ENCODE measurements at places on chromosomes 7 and 10.

GRCh38 chr10:45548068-45548467 lies 124.5 kb downstream of the ZFAND4 start:
- DNase-seq = no peak

GRCh38 chr10:116237260-116237659 lies 35.7 kb downstream of the GFRA1 start:
- DNase-seq = no peak

- no peak for DNase-seq
Observed at GRCh38 chr10:124978376-124978725, 36.4 kb downstream of the ZRANB1 start.

- DNase-seq = no peak
Observed at GRCh38 chr10:57818522-57818921, 449.2 kb downstream of the IPMK start.

DNA sequence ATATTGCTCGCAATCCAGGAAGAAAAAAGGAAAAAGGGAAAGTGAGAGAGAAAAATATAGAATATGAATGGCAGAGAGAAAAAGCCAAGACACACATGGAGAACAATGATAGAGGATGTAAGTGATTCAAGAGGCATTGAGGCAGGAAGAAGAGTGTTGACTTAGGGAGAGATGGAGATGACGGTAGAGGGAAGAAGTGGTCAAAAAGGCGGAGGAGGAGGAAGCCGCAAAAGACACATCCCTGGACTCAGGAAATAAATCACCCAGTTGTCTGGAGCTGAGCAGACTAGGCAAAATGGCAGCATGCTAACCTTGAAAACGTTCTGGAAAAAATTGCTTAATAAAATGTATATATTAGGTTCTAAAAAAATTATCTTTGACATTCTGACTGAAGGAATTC lies 17.7 kb upstream of the GPR37 start:
- DNase-seq = no peak

GRCh38 chr10:51340845-51341610 lies 266.7 kb downstream of the PRKG1 start:
- no peak for DNase-seq

- no peak for DNase-seq
Observed at GRCh38 chr7:8134089-8134733, 127.8 kb downstream of the ICA1 start.

DNA sequence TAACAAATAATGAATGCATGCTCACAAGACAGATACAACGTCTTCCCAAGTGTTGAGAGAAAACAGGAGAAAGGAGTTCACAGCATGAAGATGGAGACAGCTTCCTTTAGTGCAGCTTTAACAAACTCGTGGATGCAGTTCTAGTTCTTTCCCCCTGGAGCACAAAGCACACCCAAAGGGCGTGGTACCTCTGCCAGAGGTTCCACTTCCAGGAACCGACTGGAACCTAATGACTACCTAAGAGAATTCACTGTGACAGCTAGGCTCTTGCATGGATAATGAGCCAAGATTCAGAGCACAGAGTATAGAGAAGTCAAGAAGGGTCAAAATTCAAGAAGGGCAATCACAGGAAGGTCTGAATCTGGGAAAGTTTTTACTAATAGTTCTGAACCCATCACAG lies 673.2 kb downstream of the XPNPEP1 start:
- DNase-seq = no peak

- no peak for DNase-seq
Observed at GRCh38 chr7:125241548-125241947, 311.9 kb upstream of the POT1 start.

DNA sequence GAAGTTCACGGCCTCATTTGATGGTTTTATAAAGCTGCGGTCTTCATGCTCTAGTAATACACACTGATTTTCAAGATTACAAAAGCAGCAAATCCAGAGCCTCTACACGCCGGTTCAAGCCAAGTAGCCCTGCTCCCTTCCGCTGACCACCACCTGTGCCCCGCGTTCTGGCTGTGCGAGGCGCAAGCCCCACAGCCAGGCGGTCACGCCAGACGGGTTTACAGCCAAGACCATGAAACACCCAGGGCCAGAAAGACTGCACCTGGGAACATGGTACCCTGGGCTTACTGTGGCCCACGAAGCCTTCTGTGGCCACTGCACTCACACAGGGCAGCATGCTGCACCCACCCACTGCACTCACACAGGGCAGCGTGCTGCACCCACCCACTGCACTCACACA lies 33.6 kb downstream of the GPER1 start:
- no peak for DNase-seq

DNA sequence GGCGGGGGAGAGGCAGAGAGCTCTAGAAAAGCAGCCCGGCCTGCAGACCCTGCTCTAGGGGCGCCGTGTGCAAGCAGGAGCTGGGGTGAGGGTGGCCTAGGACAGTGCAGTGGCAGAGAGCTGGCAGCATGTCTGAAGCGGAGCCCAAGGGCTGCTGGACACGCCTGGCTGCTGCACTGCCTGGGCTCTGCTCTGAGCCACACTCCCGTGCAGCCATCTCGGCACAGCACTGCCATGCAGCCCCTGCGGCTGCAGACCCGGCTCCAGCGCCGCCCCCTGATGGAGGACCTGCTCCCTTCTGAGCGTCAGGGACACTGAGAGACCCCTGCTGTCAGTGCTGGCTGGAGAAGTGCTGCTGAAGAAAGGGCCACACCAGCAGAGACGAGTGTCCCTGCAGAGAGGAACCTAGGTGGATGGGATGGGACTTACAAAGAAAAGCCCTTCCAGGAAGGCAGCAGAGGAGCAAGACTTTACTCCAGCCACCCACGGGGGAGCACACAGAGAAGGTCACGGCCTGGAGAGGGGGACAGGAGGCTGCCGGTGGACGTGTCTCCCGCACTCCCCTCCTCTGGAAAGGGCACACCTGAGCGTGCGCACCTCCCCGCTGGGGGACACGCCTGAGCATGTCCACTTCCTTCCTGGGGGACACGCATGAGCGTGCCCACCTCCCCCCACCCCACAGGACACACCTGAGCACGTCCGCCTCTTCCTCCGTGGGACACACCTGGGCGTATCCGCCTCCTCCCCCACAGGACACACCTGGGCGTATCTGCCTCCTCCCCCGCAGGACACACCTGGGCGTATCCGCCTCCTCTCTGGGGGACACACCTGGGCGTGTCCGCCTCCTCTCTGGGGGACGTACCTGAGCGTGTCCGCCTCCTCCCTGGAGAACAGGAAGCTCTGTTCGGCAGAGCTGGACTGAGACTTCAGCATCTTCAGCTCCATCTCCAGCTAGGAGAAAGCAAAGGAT lies 252.9 kb downstream of the MAD1L1 start:
- DNase-seq = no peak

- DNase-seq = no peak
Observed at GRCh38 chr10:49172061-49172776, 16.0 kb downstream of the TMEM273 start.

DNA sequence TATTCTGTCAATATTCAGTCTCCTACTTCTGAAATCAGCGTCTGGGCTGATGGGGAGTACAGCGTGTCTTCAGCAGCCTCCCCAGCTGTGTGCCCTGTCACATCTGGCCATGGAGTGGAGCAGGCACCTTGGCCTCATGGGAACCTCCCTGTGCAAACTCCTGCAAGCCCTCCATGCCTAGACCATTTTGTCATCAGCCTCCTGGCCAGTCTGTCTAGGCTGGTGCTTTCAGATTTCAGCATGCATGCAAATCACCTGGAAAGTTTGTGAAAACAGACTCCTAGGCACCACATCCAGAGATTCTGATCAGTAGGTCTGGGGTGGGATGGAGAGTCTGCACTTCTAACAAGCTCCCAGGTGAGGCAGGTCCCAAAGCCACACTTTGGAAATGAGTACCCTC lies 26.2 kb upstream of the CCSER2 start:
- DNase-seq = no peak

- DNase-seq = no peak
Observed at GRCh38 chr10:88659725-88660597, 4.3 kb upstream of the LIPF start.

DNA sequence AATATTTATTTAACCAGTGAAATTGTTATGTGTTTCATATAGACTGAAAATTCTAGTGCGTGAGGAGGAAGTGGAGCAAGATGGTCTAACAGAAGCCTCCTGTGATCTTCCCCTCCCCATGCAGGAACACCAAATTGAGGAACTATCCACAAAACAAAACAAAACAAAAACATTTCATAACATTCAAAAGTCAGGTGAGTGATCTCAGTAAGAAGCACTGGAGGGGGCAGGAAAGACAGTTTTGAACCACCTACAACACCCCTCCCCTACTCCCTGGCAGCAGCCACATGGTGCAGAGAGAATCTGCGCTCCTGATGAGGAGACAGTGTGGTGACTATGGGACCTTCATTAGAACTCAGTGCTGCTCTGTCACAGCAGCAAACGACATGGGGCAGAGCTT lies 221.9 kb upstream of the SEMA3C start:
- no peak for DNase-seq

DNA sequence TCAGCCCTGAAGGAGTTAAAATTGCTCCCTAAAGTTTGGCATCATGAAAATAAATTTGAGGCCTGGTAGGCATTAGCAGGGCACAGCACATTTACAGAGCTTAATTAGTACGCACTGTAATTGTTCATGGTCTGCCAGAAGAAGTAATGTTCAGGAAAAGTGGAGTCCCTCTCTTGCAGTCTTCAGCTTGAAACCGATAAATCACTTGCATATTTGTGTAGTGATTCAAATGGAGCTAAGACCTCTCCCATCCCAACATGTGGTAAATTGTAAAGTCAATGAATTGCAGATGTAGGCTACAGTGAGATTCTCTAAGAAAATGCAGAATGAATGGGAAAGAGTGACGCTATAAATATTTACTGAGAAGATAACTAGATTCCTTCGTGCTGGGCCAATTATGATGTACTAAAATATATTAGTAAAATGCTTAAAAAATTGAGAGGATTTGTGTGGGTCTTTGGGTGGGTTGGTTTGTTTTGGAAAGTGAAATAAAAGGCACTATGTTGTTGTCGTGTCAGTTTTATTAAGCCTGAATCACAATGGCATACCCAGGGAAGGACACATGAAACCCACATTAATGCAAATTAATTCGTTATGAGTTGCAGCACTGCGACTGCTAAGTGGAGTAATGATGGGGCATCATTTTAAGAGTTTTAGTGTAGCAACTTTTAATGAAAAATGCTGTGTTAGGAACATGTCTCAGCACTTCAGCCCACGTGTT lies 8.4 kb downstream of the TCF7L2 start:
- no peak for DNase-seq

GRCh38 chr7:5532536-5533335 lies 109.1 kb upstream of the TNRC18 start:
- DNase-seq = no peak

DNA sequence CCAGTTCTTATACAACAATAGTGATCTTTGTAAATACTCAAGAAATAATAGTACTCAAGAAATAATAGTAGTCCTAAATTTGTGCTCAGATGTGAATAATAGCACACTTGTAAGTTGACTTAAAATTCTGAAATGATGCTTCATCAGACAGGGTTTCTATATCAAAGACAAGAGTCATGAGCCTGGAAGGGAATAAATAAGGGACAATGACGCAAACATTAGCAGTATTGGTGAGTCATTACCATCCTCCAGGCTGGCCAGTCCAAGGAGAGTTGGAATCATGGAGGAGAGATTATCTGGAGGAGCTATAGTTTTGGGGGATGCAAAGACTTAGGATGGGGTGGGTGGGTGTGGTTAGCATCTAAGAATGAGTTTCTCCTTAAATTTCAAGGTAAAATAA lies 6.1 kb upstream of the SH3PXD2A start:
- DNase-seq = no peak

DNA sequence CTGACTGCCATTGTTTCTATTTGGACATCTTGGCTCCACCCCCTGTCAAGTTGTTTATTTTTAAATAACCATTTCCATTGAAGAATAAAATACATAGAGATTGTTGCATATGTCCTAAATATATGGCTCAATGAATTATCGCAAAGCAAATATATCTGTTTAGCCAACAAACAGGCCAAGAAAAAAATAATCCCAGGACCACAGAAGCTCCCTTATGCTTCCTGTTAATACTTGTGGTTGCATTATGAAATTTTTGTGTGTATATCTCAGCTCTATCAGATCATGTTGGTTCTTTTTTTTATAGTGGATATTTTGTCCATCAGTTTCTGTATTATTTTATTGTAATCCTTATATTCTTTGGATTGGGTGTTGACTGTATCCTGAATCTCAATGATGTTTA lies 53.4 kb upstream of the CYP2C8 start:
- DNase-seq = no peak

DNA sequence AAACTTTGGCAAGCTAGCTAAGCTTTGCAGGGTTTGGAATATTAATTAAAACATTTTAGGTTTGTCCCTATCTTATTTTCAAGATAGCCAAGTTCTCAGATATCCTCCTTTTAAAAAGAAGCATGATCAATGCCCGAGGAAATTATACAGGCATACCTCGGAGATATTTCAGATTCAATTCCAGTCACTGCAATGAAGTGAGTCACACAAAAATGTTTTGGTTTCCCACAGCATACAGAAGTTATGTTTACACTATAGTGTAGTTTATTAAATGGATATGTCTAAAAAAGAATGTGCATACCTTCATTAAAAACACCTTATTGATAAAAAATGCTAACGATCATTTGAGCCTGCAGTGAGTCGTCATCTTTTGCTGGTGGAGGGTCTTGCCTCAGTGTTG lies 382.9 kb upstream of the NPVF start:
- DNase-seq = no peak

DNA sequence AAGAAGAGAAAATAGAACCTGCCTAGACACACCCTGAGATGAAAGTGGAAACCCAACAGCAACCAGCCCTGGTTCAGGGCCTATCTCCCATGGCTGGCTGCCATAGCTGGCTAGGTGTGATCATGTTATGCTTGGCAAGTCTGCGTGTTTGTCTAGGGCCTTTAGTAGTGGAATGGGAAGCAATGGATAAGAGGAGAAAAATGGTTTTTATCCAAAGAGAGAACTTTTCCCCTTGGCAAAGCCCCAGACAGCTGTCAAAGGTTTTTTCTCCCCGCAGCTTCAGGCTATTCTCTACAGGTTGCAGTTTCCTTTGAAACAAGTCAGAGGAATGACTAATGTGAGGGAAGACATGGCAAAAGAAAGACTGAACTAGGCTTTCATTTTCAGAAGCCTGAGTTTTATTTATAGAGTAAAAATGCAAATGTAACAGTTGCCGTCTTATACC lies 161.5 kb downstream of the SEMA3D start:
- DNase-seq = no peak

GRCh38 chr10:129774736-129775401 lies 189.2 kb downstream of the EBF3 start:
- no peak for DNase-seq

DNA sequence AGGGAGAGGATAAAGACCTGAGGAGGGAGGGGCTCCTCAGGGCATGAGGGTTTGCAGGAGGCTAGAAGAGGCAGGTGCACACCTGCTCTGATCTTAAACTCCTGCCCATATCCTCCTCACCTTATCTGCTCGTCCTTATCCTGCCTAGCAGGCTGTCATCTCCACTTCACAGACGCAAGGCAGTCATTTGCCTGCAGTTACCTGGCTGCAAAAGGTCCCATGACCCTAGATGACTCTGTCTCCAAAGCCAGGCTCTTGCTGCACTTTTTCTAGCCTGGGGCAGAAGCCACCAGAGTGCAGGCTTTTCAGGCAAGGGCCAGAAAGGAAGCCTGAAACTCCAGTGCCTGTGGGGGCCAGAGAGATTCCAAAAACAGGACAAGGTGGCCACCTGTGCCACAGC lies 1.7 kb upstream of the ZNF853 start:
- no peak for DNase-seq

All from right lung (tissue), 10 donors.